Neuronal stem cell (in vitro differentiated cells): ENCODE measurements at places on chromosomes 12 and 14.
A peak's percentile ranks its signal among the peaks of the same experiment; 100 is the strongest.

DNA sequence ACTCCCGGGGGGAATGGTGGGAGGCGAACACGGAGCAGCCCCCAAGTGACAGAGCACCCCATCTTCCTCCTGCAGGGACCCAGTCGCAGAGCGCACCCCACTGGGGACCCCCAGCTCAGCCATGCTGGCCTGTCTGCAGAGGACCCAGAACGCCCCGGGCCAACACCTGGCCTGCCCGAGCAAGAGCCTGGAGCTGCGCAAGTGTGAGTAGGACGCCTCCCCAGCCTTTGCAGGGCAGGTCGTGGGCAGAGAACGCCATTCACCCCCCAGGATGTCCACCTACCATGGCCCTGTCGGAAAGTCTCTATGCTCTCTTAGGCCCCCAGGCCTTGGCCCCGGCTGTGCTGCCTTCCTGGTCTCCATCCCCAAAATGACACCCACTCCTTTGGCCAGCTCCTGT, 30.4 kb downstream of the FAM222A start:
- no peak overlapping the region for H3K4me3 ChIP-seq
- no peak overlapping the region for H3K27ac ChIP-seq
- no peaks in the 10 kb centered on the region for H3K27me3 ChIP-seq

DNA sequence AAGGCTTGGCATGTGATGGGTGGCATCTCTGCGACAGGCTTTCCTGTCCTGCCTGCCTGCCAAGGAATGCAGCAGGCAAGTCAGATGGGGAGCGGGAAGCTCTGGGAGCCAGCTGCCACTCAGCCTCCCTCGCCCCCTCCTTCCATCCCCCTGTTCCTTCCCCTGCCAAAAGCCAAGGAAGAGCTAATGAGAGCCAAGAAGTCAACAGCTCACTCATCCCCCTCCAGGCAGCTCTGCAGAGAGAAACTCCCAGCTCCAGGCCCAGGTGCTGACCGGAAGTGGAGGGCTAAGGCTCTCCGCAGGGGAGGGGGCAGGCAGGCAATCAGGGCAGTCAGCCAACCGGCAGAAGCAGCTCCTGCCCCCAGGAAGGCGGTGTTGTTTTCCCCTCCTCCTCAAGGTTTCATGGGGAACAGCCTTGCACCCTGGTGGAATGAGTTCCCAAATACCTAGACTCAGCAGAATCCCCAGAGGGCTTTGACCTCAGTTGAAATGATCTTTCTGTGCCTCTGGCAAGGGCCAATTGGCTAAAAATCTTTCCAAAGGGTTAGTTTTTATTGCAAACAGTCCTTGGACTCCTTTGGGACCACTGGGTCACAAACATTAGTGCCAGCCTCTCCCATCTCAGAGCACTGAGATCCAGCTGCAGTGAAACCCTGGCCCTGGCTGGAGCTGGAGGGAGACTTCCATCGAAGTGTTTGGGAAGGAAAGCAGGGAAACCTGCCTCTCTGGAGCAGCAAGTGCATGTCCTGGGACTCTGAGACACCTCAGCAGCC, 349.1 kb downstream of the DPF3 start:
- H3K27me3 ChIP-seq, result no peaks in the 10 kb centered on the region
- peaks cover 15% of the 10 kb centered on the region for H3K4me1 ChIP-seq
- H3K27ac ChIP-seq, result no peak overlapping the region
- peak; percentile 21 for DNase-seq

DNA sequence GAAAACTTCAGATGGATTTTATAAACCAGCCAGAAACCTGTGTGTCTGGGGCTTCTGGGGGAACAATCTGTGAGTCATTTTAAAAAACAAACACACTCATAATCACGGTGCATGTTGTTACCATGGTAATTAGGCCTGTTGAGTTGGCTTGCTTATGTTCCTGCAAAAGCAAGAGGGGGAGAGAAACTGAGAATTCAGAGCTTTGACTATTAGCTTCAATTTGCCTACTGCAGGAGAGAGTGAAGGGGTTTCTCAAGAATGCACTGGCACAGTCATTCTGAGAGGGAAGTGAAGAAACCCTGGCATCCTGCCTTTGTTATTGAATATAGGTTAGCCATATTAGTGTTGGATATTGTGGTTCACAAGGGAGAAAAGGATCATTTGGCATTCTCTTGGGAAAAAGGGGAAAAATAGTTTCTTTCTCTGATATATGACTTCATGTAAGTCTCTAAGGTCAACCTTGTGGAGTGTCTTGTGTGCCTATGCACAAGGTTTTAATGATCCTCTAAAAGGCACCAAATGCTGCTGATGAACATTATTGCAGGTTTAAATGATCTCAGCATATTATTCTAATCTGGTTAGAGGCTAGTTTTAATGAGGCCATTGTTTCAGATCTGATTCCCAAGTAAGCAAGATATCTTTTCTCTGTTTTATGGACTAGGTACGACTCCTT, 12.9 kb downstream of the GNG2 start:
- H3K4me1 ChIP-seq, result peaks cover 9% of the 10 kb centered on the region
- no peaks in the 10 kb centered on the region for H3K27me3 ChIP-seq
- H3K36me3 ChIP-seq, result no peaks in the 10 kb centered on the region
- no peak overlapping the region for H3K4me3 ChIP-seq
- DNase-seq, result no peak
- H3K27ac ChIP-seq, result no peak overlapping the region

- no peak overlapping the region for H3K27ac ChIP-seq
- no peak overlapping the region for H3K4me3 ChIP-seq
- DNase-seq, result no peak
- H3K4me1 ChIP-seq, result peaks cover 29% of the 10 kb centered on the region
- H3K36me3 ChIP-seq, result no peaks in the 10 kb centered on the region
Measured at GRCh38 chr14:69693145-69693544, 73.8 kb upstream of the SRSF5 start.
